Naive thymus-derived CD8-positive, alpha-beta T cell (primary cell): ENCODE measurements at places on chromosomes 13 and 19. TPM values are rescaled to one million over a fixed set of nuclear protein-coding genes. Genes with fewer than 3 reads are reported as not detected.
A peak's percentile ranks its signal among the peaks of the same experiment; 100 is the strongest.

Gene CEACAM8
- not detected for total RNA-seq

- peak within 1 kb of the TSS; percentile 89 for H3K27ac ChIP-seq
- no peaks in the 10 kb centered on the region for H3K36me3 ChIP-seq
- no peak for DNase-seq
- H3K27me3 ChIP-seq = peaks cover 2% of the 10 kb centered on the region
- H3K4me3 ChIP-seq = peak within 1 kb of the TSS; percentile 85
Observed at GRCh38 chr19:12156223-12157058, at the start of gene ZNF625. Gene ZNF625 (minus strand): TSS chr19:12156734. CDS start chr19:12156558, 176 bp downstream.

DNA sequence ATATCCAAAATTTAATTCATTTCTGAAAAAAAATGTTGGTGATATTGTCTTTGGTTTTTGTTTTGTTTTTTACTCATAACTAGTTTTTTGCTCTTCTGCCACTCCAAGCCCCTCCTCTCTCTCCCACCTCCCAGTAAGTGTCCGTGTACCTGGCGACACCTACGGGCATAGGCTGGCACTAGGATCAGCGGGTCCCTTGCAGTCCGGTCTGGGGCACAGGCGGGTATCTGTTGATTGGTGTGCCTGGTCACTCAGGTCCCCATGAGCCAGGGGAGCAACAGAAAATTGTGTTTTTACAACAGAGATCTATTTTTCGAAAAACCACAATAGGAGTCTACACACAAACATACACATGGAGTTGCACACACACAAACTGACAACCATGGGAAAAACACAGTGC, 104.8 kb downstream of the ZIC5 start:
- no peak for DNase-seq
- no peaks in the 10 kb centered on the region for H3K27me3 ChIP-seq
- no peak overlapping the region for H3K4me3 ChIP-seq
- peaks cover 2% of the 10 kb centered on the region for H3K4me1 ChIP-seq
- H3K36me3 ChIP-seq = peaks cover 35% of the 10 kb centered on the region
- H3K27ac ChIP-seq = no peak overlapping the region

Gene GRIN3B
- not detected for total RNA-seq

Gene SRRM5
- 1.4 TPM for total RNA-seq

GRCh38 chr19:54209811-54210494, 9.3 kb downstream of the RPS9 start:
- peaks cover 66% of the 10 kb centered on the region for H3K4me1 ChIP-seq
- H3K4me3 ChIP-seq = peak overlapping the region; percentile 81
- H3K27ac ChIP-seq = peak overlapping the region; percentile 25
- H3K36me3 ChIP-seq = peaks cover 11% of the 10 kb centered on the region
- no peaks in the 10 kb centered on the region for H3K27me3 ChIP-seq

DNA sequence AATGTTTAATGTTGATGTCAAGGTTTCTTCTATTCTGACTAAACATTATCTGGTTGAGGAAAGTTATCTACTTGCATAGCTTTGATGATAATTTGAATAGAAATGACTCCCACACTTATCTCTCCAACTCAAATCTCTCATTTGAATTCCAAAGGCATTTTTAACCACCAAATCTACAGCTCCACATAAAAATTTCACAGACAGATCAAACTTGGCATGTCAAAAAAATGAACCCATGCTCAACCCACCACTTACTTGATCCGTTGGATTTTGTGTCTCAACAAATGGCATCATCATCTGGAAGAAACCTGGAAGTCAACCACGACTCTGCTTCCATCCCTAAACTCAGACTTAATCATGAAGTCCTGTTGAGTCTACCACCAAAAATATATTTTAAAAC, 1050.4 kb downstream of the EFNB2 start:
- no peak overlapping the region for H3K4me3 ChIP-seq
- H3K27me3 ChIP-seq = no peaks in the 10 kb centered on the region
- no peak overlapping the region for H3K27ac ChIP-seq
- H3K36me3 ChIP-seq = no peaks in the 10 kb centered on the region
- no peak for DNase-seq

DNA sequence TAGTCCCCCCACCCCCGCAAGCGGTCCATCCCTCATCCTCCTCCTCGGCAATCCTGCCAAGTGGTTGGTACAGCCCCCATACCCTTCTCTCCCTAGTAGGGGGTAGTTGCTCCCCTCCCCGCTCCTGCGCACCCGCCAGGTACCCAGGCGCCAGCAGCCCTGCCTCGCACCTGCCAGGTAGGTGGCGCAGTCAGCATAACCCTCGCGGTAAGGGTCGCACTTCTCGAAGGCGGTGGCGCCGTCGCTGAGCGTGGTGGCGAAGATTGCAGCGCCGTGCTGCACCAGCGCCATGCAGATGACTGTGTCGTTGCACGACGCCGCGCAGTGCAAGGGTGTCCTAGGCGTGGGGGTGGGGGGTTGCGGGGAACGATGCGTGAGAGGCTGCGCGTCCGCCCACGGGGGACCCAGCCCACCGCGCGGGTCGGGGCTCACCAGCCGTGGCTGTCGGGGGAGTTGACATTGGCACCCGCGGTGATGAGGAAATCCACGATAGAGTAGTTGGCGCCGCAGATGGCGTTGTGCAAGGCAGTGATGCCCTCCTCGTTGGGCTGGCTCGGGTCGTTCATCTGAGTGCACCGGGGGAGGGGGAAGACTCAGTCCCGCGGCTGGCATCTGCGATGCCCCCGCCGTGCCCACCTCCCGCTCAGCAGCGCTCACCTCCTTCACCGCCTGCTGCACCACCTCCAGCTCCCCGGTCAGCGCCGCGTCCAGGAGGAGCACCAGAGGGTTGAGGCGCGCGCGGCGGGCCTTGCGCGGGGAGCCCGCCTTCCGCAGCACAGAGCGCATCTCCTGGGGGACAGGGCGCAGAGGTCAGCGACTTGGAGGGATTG, 15.2 kb upstream of the ERCC2 start:
- H3K4me1 ChIP-seq = no peaks in the 10 kb centered on the region
- H3K27me3 ChIP-seq = peaks cover 17% of the 10 kb centered on the region
- no peak overlapping the region for H3K27ac ChIP-seq
- no peak for DNase-seq
- no peaks in the 10 kb centered on the region for H3K36me3 ChIP-seq

DNA sequence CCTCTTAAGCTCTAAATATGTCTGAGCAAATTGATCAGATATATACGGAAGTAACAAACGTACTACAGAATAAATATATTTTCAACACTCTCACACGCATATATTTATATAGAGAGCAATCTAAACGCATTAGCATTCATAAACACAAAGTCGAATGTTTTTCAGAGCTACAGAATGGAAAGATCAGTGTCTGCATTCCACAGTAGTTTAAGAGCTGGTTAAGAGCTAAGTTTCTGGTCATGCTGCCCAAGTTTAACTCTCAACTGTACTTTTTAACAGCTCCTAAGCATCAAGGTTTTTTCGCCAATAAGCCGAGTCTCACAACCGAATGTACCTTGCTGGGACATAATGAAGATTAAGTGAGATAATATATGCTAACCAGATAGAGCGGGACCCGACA, 36.7 kb upstream of the RAP2A start:
- DNase-seq = no peak
- no peak overlapping the region for H3K27ac ChIP-seq
- no peaks in the 10 kb centered on the region for H3K4me1 ChIP-seq
- H3K36me3 ChIP-seq = peaks cover 9% of the 10 kb centered on the region
- peaks cover 1% of the 10 kb centered on the region for H3K27me3 ChIP-seq

Gene IRS2
- 21.5 TPM for total RNA-seq

DNA sequence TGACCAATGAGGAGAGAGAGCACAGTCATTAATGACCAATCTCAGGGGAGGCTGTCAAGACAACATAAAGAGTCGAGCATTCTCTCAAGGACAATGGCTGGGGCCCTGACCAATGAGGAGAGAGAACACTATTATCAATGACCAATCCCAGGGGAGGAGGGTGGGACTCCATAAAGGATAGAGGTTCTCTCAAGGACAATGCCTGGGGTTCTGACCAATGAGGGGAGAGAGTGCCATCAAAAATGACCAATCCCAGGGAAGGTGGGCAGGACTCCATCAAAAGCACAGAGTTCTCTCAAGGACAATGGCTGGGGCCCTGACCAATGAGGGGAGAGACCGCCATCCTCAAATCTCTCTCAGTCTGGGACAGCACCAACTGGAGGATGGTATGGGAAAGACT, 3.3 kb upstream of the KLK11 start:
- H3K27ac ChIP-seq = no peak overlapping the region
- no peaks in the 10 kb centered on the region for H3K4me1 ChIP-seq
- H3K4me3 ChIP-seq = no peak overlapping the region
- no peaks in the 10 kb centered on the region for H3K36me3 ChIP-seq
- peaks cover 76% of the 10 kb centered on the region for H3K27me3 ChIP-seq

Gene COG6
- 30.0 TPM for total RNA-seq

GRCh38 chr13:62643799-62644524, 1228.3 kb upstream of the PCDH20 start:
- no peak overlapping the region for H3K27ac ChIP-seq
- H3K36me3 ChIP-seq = no peaks in the 10 kb centered on the region
- no peaks in the 10 kb centered on the region for H3K4me1 ChIP-seq
- no peak overlapping the region for H3K4me3 ChIP-seq

DNA sequence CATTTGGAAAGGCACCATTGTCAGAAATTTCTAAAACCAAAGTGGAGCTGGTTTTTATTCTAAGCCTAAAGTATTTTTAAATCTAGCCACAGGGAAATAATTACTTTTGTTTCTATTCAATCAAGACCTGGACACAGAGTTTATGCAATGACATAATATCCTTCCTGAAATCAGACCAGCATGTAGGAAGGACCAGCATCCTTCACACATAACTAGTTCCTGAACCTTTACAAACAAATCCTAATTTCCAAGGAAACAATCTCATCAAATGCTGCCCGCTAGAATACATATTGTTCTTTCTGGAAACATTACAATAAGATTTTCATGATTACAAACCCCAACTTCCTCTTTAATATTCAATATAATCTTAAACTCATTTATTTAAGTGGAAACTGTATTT, 1.5 kb downstream of the STARD13 start:
- peaks cover 11% of the 10 kb centered on the region for H3K4me1 ChIP-seq
- peaks cover 34% of the 10 kb centered on the region for H3K27me3 ChIP-seq
- no peaks in the 10 kb centered on the region for H3K36me3 ChIP-seq
- no peak overlapping the region for H3K27ac ChIP-seq

Gene SYNE4
- total RNA-seq = 3.5 TPM

DNA sequence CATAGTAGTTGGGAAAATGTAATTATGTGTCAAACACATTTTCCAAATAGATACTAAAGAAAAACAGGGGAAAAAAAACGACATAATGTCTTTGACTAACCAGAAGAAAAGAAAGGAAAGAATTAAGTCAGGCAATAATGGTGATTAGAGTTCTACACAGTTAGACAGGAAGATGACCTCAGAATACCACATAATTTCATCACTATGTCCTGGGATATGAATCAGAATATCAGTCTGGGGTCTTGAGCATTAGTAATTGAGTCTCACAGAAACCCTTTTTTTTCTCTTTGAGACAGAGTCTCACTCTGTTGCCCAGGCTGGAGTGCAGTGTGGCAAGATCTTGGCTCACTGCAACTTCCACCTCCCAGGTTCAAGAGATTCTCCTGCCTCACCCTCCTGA, 503.4 kb downstream of the SLITRK1 start:
- DNase-seq = no peak
- H3K27me3 ChIP-seq = no peaks in the 10 kb centered on the region
- no peak overlapping the region for H3K4me3 ChIP-seq
- H3K4me1 ChIP-seq = no peaks in the 10 kb centered on the region

DNA sequence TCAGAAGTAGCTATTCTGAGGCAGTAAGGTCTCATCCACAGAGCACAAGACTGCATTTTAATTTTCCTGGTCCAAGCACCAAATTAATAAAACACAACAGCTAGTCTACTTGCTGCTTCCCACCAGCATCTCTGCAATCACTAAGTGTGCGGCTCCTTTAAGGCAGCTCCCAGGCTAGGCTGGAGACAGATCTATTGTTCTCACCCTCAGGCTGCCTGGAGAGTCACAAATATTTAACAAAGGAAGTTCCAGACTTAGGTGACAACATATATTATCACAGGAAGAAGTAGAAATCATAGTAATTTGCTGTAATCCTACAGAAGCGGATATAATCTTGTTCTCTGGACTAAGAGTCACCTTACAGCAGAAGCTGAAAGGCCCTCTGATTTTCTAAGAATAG, 2.2 kb upstream of the EID2 start:
- H3K27me3 ChIP-seq = no peaks in the 10 kb centered on the region
- DNase-seq = no peak
- peak overlapping the region; percentile 82 for H3K27ac ChIP-seq
- H3K4me3 ChIP-seq = peak overlapping the region; percentile 11
- peaks cover 7% of the 10 kb centered on the region for H3K36me3 ChIP-seq
- peaks cover 87% of the 10 kb centered on the region for H3K4me1 ChIP-seq

DNA sequence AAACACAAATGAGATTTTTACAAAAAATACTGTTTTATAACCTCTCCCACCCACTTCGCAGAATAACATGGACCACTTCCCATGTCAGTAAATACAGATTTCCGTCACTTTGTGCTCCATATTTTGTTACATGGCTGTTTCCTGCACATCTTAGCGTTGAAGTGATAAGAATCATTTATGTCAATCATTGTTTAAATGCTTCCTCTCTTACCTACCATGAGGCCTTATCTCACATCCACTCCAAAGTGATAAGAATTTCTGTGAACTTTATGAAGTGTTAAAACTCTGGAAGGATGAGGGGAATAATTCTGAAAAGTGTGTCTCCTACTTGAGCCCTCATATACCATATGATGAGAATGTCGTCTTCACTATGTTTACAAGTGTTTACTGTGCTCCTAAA, 36.6 kb upstream of the IL17D start:
- DNase-seq = no peak
- peaks cover 17% of the 10 kb centered on the region for H3K36me3 ChIP-seq
- no peaks in the 10 kb centered on the region for H3K4me1 ChIP-seq
- no peak overlapping the region for H3K27ac ChIP-seq
- no peaks in the 10 kb centered on the region for H3K27me3 ChIP-seq

Gene ZNF763
- total RNA-seq = 15.7 TPM

DNA sequence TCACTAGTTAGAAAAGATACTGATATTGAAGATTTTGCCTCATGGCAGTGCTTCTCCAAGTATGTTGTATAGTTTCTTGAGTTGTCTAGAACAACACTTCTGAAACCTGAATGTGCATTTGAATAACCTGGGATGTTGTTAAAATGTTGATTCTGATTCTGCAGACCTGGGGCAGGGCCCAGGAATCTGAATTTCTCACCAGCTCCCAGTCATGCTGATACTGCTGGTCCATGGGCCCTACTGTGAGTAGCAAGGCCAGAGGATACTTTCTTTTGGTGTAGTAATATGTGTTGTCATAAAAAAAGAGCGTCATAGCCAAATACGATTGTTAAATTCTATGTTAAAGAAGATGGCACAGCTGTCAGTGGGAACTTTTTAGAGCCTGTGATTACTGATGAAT, 41.6 kb upstream of the C1QTNF9 start:
- H3K4me3 ChIP-seq = peak overlapping the region; percentile 89
- no peaks in the 10 kb centered on the region for H3K27me3 ChIP-seq
- DNase-seq = no peak
- H3K27ac ChIP-seq = peak overlapping the region; percentile 97

Gene IQCN
- 8.4 TPM for total RNA-seq

DNA sequence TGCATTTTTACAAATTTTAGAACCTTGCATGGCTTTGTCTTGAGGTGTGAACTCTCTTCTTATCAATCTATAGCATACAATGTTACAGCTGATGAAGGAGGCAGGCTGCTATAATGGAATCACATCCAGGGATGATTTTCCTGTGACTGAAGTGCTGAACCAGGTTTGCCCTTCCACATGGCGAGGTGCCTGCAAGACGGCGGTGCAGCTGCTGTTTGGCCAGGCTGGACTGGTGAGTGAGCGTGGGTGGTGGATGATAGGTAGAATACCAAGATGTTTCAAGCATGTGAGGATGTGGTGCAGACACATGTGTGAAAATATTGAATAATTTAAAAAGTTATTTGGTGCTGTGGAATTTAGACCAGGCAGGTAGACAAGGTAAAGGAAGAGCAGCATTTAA, 34.9 kb upstream of the GPI start:
- no peaks in the 10 kb centered on the region for H3K27me3 ChIP-seq
- no peak for DNase-seq
- H3K36me3 ChIP-seq = peaks cover 42% of the 10 kb centered on the region
- H3K27ac ChIP-seq = peak overlapping the region; percentile 76
- H3K4me3 ChIP-seq = no peak overlapping the region

Gene ASF1B
- 4.6 TPM for total RNA-seq
